ENCODE measurements at places on chromosomes 13 and 19.

DNA sequence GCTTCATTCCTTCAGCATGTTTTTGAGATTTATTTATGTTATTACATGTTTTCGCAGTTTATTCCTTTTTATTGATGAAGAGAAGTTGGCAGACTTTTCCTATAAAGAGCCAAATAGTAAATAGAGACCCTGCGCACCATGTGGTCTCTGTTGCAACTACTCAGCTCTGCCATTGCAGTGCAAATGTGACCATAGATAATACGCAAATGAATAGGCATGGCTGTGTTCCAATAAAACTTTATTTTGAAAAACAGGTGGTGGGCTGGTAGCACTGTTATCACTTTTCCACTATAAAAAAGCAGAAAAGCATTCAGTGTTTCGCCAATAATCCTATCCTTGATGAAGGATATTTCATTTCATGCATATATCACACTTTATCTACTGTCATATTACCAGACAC lies 95.0 kb downstream of the DNAJC3 start:
- no peak for DNase-seq

- peak; percentile 44 for DNase-seq
Observed at GRCh38 chr19:50333235-50333736, 4.1 kb upstream of the KCNC3 start.

DNA sequence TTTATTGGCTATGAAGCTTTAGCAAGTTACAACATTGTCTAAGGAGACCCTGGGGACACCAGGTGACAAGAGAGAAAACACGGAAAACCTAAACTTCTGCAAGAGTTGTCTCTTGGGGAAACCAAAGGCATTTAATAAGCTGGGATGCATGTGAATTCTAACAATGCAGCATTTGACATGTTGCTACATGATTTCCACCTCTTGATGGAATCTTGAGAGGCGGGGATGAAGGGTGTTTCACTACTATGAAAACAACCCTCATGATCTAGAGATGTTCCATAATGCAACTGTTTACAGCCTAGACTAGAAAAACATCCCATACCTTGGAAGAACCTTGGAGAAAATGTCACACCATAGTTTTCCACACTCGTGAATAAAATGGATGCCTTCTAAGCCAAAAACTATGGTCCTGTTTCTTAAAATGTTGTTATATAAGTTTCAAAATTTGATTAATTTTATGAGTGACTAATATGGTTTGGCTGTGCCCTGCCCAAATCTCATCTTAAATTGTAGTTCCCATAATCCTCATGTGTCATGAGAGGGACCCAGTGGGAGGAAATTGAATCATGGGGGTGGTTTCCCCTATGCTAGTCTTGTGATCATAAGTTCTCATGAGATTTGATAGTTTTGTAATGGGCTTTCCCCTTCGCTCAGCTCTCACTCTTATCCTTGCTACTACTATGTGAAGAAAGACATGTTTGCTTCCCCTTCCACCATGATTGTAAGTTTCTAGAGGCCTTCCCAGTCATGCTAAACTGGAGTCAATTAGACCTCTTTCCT lies 164.6 kb downstream of the TNFSF13B start:
- no peak for DNase-seq

DNA sequence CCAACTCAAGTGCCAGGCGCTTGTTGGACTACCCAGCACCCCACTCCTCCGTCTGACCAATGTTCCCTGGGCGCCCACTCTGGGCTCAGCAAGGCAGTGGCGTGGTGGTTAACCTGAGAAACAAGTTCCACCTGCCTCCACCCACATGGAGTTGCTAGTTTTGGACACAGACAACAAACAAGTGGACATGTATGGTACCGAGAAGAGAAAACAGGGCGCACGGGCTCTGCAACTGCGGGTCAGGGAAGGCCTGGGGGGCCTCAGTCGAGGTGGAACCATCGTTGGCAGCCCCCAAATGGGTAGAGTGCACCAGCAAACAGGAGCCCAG lies 2.5 kb downstream of the MIER2 start:
- DNase-seq: no peak

- DNase-seq: no peak
Observed at GRCh38 chr19:54415208-54415900, at the start of gene TTYH1. Gene TTYH1 (plus strand): TSS chr19:54415464. CDS start chr19:54415553, 89 bp downstream.
